Keratinocyte (primary cell): ENCODE measurements at places on chromosomes 12 and 14.

GRCh38 chr14:71193663-71194062 lies 286.4 kb downstream of the PCNX1 start:
- DNase-seq: no peak

- DNase-seq: no peak
Observed at GRCh38 chr12:95784286-95784685, 6.3 kb downstream of the NTN4 start.

- no peak for DNase-seq
Observed at GRCh38 chr12:2120982-2121758, 68.4 kb downstream of the CACNA1C start.

DNA sequence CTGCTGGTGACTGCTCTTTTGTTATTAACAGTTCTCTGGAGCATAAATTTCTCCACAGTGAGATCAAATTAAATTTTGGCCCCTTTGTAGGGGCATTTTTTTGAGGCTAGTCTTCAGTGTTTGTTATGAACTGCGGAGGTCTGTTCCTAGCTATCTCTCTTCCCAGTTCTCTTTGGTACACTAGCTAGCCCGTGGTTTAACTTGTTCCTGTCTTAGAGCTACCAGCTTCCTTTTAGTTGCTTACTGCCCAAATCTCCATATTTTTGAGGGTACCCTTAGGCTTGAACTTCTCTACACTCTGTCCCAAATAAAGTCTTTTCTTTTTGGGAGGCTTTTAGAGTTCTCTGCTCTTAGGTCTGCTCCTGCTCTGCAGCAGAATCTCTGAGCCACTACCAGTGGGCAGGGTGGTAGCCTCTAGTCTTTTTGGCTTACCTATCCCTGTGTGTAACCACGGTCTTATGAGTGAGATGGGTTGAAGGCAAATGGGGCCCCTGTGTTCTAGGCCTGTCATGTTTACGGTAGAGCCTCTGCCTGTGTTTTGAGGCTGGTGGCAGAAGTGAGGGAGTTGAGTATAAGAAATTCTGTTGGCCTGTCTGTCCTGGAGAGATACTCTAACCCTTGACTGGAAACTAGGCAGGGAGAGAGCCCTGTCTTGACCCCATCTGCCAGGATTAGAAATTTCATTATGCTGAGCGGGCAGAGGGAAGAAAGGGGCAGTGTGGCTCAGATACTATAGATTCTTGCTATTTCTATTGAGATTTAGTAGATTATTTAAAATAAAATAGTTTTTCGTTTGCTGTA lies 21.0 kb downstream of the CNOT2 start:
- DNase-seq: no peak

- no peak for DNase-seq
Observed at GRCh38 chr12:92049403-92049802, 96.2 kb downstream of the BTG1 start.

DNA sequence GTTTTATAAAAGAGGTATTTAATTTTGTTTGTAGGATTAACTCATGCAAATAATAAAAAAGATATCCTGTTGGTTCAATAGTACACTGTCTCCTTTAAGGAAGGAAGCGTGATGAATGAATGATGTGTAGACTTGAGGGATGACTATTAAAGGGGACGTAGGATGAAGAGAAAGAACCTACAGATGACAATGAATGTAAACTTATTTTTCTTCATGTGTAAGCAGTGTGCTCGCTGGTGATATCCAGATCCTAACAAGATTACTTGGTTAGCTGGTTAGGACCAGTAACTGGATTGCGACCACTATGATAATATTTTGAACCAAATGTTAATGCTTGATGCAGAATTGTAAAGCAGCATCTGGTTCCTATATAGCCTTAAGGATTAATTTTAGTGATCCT lies 2.6 kb downstream of the ARF6 start:
- DNase-seq: no peak

DNA sequence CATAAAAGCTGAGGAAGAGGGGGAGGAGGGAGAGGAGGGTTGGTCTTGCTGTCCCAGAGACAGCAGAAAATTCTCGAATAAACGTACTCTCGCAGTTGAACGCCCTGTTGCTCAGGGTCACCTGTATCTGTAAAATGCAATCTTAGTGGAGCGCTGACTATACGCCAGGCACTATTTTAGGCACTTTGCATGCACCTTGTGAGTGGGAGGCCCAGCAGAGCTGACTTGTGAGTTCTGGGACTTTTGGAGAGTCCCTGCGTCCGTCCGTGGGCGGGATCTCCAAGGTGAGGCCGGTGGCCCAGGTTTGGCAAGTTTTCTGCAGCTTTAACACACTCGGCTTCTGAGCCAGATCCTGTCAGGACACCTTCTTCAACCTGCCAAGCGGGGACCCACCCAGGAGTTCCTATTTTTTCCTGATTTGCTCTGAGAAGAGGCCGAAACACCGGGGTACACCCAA lies 32.5 kb upstream of the PLEKHG6 start:
- DNase-seq: no peak

GRCh38 chr12:56120158-56120846 lies 2.2 kb downstream of the ZC3H10 start:
- DNase-seq: no peak

GRCh38 chr14:23569443-23570151 lies 2.0 kb upstream of the AP1G2 start:
- DNase-seq: no peak

DNA sequence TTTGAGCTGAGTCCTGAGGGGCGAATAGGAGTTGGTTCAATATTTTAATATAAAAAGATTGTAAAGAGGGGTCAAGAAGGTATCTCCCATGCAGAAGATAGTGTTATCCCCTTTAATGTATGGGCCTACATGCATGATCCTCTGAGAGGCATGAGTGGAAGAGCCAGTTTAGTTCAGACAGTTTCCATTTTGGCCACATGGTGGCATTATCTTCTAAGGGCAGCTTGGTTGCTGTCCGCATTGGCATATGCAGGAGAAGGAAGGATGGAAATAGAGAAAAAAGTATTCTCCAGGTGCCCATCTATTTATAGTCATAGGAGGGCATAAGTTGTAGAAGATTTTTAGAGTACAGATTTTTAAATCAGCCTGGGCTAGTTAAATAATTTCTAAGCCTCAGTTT lies 5.4 kb downstream of the SAMD4A start:
- DNase-seq: no peak

DNA sequence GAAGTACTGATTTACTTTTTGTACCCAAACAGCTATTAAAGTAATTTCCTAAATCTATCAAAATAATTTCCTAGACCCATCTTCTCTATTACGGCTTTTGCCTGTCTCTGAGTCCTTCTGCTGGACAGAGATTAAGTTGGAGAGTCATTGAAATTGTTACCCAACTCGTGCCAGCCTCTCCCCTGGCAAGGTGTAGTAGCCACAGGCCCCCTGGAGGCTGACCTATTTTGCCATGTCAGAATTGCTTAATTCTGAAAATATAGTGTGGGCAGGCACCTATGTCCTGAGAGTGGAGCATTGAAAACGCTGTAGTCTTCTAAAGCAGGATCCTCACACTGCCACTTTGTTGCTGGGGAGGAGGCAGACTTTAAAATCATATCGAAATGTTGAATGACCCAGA lies 308.2 kb downstream of the GLT1D1 start:
- DNase-seq: no peak

GRCh38 chr12:88393017-88393767 lies 187.1 kb downstream of the KITLG start:
- DNase-seq: no peak

- no peak for DNase-seq
Observed at GRCh38 chr12:118103201-118103600, 610 bp downstream of the VSIG10 start.

GRCh38 chr12:115618105-115618504 lies 659.4 kb downstream of the MED13L start:
- no peak for DNase-seq

DNA sequence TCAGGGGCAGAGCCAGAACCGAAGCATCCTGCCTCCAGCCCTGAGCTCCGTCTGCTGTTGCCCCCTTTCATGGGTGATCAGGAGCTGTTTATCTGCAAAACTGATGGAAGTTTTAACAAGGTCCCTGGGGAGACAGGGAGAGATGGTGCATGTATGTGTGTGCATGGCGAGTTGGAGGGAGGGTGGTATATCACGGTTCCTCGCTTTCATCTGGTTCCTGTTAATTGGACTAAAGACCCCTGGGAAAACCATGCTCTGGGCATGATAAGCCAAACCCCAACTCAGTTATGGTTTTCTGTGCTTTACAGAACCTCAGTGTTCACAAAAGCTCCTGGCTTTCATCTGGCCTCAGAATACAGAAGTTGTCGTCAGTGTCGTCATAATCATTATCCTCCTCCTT lies 133.6 kb downstream of the KSR2 start:
- no peak for DNase-seq

- no peak for DNase-seq
Observed at GRCh38 chr12:108312693-108313189, 26.4 kb downstream of the CMKLR1 start.

- no peak for DNase-seq
Observed at GRCh38 chr12:98863167-98863566, 218.1 kb downstream of the APAF1 start.

DNA sequence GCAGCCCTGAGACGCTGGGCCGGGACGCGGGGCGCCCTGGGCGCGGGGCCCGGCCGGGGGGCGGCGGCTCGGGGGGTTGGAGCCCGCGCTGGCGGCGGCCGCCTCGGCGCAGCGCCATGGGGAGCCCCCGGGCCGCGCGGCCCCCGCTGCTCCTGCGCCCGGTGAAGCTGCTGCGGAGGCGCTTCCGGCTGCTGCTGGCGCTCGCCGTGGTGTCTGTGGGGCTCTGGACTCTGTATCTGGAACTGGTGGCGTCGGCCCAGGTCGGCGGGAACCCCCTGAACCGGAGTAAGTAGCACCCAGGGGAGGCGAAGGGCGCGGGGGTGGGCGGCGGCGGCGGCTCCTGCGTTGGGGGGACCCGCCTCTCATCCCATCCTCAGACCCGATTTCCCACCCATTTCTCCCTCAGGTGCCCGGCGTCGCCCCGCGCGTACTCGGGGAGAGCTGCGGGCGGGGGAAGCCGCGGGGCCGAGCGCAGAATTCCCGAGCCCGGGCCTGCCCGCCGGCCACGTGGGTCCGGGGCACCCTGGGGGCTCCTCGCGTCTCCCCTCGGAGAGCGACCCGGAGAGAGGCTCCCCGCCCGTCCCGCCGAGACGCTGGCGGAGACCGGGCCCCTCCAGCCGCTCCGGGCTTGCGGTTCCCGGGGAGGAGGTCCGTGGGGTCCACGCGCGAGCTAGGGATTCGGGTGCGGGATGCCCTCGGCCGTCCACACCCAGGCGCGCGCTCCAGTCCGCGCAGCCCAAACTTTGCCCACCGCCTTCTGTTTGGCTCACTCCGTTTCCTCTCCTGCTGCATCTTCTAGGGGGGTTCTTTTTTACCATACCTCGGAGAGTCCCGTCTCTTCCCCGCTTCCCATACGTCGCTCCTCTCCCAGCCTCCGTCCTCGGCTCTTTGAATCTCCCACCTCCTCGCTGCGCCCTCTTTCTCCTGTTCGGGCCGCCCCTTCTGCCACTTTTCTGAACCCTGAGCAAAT lies 807 bp downstream of the B4GALNT3 start:
- DNase-seq: no peak

DNA sequence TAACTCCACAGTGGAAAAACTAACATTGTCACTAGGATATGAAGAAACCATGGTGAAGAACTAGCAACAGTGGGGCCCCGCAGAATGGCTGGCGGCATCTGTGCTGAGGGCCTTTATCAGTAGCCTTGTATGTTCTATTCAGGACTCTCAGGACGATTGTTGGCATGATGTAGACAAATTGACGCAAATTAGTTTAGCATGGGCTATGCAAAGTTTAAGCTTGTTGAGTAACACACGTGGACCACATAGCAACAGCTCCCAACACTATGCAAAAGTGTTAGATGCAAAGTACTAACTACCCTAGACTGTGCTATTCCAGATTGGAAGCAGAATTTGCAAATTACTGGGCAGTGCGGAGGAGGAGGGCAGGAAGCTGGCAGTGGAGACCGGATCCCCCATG lies 38.2 kb upstream of the TMEM263 start:
- no peak for DNase-seq

DNA sequence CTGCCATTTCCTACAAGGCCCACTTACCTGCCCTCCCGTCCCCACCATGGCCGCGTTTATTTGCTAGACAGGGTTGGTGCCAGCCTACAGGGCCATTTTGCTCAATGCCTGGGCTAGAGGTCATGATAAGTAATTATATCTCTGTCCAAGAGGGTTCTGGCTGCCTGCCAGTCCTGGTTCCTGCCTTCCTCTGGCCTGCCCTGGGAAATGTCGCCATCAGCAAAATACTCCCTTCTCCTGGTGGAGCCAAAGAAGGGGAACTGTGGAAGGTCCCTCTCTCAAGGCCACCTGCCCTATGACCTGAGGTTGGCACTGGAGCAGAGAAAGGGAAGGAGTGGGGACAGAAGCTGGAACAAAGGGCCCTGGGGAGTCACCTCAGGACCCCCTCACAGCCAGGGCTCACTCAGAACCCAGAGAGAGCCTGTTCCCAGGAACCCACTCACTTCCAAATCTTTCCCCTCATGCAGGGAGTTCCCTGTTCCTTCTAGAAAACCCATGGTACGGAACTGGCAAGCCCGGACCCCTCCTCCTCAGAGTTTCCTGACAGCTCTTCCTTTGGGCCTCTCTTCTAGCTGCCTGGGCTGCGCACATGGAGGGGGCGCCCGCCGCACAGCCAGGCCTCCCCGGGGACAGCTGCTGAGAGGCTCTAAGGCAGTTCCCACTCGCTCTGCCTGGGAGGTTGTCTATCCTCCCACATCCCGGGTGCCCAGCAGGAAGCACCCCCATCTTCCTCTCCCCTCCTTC lies 280.5 kb downstream of the DPF3 start:
- no peak for DNase-seq

- no peak for DNase-seq
Observed at GRCh38 chr12:20547816-20548575, 147.1 kb upstream of the SLCO1C1 start.

DNA sequence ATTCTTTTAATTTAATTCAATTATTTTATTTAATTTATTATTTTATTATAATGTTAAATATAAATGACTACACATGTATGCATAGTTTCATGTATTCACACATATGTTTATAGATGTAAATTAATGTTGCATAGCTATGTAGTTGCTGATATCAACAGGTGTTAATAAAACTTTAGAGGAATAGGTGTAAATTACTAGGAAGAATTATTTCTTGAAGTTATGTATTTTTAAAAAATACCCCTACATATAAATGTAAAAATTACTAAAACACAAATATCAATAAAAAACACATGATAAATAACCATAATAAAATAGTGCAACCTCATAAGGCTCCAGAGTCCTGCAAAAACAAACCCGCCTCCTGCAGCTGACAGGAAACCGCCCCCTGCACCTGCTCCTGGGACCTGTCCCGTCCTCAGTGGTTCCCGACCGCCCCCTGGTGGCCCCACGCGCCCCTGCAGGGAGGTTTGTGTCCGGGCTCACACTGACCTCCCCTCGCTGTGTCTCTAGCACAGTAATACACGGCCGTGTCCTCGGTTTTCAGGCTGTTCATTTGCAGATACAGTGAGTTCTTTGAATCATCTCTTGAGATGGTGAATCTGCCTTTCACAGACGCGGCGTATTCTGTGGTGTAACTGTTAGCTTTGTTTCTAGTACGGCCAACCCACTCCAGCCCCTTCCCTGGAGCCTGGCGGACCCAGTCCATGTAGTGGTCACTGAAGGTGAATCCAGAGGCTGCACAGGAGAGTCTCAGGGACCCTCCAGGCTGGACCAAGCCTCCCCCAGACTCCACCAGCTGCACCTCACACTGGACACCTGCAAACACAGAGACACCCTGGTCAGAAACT lies 1264.0 kb downstream of the TMEM121 start:
- DNase-seq: no peak
